ENCODE measurements at places on chromosomes 3 and 15. TPM values are rescaled to one million over a fixed set of nuclear protein-coding genes. Genes with fewer than 3 reads are reported as not detected.

GMNC gene
- 0.02 TPM for polyA plus RNA-seq

CILP gene
- polyA plus RNA-seq = 0.61 TPM

GOLGA8J gene
- not detected for polyA plus RNA-seq

ZIC1 gene
- not detected for polyA plus RNA-seq

MRAS gene
- 59.1 TPM for polyA plus RNA-seq

PCOLCE2 gene
- 0.96 TPM for polyA plus RNA-seq

ZNF80 gene
- not detected for polyA plus RNA-seq

HSPBAP1 gene
- 6.3 TPM for polyA plus RNA-seq

CPN2 gene
- polyA plus RNA-seq = not detected

DNAH12 gene
- polyA plus RNA-seq = not detected

USF3 gene
- polyA plus RNA-seq = 11.7 TPM

SLC35A5 gene
- polyA plus RNA-seq = 40.5 TPM

OR5K2 gene
- not detected for polyA plus RNA-seq

CHDH gene
- polyA plus RNA-seq = 0.02 TPM

GPR149 gene
- polyA plus RNA-seq = not detected

FBXO40 gene
- polyA plus RNA-seq = not detected

SCAANT1 gene
- polyA plus RNA-seq = not detected

TMEM207 gene
- polyA plus RNA-seq = not detected

SAMMSON gene
- polyA plus RNA-seq = not detected

ERICH6 gene
- polyA plus RNA-seq = not detected

EXD1 gene
- not detected for polyA plus RNA-seq

ADPRH gene
- polyA plus RNA-seq = 0.36 TPM

MAP6D1 gene
- 6.1 TPM for polyA plus RNA-seq

FBXL2 gene
- 14.4 TPM for polyA plus RNA-seq

SELENOT gene
- 601 TPM for polyA plus RNA-seq

MASP1 gene
- 80.7 TPM for polyA plus RNA-seq

BHLHE40 gene
- 12.2 TPM for polyA plus RNA-seq

NOX5 gene
- polyA plus RNA-seq = 0.15 TPM

CNTN6 gene
- polyA plus RNA-seq = not detected

STRA6 gene
- polyA plus RNA-seq = 0.12 TPM

GOLGA6L22 gene
- polyA plus RNA-seq = not detected

DPPA2 gene
- polyA plus RNA-seq = not detected

AHSG gene
- not detected for polyA plus RNA-seq

KLHDC8B gene
- polyA plus RNA-seq = 21.2 TPM

STAB1 gene
- polyA plus RNA-seq = not detected

SLC6A11 gene
- not detected for polyA plus RNA-seq
